ENCODE measurements at places on chromosomes 3 and 15.

GRCh38 chr15:99118801-99119546 is 14.1 kb downstream of the SYNM start:
- no peak for ATAC-seq

GRCh38 chr15:78620527-78621421 is at the start of gene CHRNA3:
Gene CHRNA3 (minus strand): TSS chr15:78620996. CDS start chr15:78620794, 202 bp downstream.
- peak; percentile 11 for ATAC-seq

- ATAC-seq: no peak
Measured at GRCh38 chr15:66644869-66645268, 57.2 kb upstream of the SMAD6 start.

GRCh38 chr3:75171630-75172230 is 492.4 kb upstream of the FRG2C start:
- no peak for ATAC-seq

DNA sequence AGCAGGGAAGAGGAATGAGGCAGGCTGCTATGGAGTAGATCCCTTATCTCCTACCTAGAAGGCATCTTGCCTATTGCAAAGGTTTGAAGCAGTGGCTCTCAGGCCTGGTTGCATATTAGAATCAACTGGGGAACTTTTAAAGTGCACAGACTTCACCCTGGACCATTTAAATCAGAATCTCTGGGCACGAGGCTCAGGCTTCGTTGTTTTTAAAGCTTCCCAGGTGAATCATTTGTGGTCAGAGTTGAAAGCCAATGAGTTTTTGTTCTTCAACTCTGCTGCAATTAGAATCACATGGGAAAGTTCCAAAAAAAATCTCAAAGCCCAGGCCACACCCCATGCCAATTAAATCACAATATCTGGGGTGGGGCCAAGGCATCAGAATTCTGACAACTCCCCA is 773.1 kb downstream of the AGBL1 start:
- no peak for ATAC-seq

DNA sequence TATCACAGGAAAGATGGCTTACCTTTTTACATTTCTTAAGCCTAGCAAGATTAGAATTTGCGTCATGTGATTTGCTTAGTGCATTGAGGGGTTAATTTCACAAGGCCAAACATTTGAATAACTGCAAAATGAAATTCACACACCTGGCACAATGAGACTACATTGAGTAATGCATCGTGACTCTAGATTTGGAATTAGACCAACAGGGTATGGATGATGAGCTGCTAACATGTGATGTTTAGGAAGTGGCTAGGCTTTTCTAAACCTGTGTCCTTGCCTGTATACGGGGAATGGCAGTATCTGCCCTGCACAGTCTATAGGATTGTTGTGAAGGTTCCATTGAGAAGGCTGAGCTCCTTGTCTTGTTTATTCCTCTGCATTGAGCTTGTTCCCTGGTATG is 160.1 kb downstream of the MFSD1 start:
- ATAC-seq: no peak

GRCh38 chr15:73079565-73079964 is 27.3 kb downstream of the NEO1 start:
- no peak for ATAC-seq

DNA sequence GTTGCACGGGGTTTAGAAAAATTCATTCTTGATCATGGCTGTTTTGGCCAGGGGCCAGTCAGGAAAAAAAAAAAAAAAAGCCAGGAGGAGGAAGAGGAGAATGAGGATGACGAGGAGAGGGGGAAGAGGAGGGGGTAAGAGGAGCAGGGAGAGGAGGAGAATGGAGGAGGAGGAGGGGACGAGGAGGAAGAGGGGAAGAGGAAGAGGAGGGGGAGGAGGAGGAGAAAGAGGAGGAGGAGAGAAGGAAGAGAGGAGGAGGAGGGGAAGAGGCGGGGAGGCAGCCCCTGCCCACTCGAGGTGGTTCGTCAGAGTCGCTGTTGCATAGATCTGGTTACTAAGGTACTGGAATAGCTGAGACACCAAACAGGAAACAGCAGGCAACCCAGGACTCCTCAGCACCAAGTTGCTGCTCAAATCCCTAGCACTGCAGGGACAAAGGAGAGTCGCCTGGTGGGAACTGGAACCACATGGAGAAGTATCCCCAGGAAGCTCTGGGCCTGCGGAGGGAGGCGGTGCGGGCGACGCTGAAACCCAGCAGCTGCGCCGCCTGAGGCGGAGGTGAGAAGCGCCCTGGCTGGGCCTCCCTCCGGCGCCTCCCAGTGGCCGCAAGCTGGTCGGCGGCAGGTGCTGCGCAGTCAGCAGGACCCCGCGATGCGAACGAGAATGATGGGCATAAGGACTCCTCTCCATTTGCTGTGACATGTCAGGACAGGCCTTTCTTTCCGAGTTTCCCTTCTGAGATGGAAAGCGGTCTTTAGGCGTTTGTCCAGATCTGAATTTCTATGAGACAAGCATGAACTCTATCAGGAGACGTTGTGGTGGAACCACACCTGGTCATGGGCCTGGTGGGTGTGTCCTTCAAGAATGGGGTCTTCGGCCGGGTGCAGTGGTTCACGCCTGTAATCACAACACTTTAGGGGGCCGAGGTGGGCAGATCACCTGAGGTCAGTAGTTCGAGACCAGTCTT is 17.5 kb downstream of the FAM240A start:
- ATAC-seq: peak; percentile 89

DNA sequence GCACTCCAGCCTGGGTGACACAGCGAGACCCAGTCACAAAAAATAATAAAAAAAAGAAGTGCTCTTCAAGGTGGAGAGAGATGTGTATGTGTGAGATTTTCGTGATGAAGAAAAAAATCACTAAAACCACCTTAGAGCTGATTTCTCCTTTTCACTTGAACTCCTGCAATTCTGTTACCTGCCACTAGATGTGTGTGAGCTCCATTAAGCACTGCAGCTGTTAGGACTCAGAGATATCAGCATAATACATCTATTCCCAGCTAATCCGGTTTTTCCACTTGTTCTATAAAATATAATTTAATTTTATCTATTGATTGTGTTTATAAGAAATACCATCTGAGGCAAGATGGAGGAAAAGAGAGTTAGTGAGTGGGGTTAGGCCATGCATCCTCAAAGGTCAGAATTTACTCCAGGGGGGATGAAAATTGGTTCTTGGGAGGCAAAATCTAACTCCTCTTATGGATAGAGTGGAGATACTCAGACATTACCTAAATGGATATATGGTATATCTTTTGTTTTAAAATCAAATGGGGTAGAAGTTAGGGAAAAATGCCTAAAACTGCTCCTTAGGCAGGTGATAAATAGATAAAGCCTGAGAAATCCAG is 152.7 kb downstream of the IL20RB start:
- peak; percentile 61 for ATAC-seq

Data from esophagus mucosa (tissue), 1 donor.